GDM1 (cell line): ENCODE measurements at places on chromosomes 6 and 20.

- no peak for DNase-seq
Observed at GRCh38 chr6:136952714-136953260, 30.7 kb downstream of the SLC35D3 start.

- no peak for DNase-seq
Observed at GRCh38 chr6:113782636-113783035, 74.5 kb upstream of the MARCKS start.

DNA sequence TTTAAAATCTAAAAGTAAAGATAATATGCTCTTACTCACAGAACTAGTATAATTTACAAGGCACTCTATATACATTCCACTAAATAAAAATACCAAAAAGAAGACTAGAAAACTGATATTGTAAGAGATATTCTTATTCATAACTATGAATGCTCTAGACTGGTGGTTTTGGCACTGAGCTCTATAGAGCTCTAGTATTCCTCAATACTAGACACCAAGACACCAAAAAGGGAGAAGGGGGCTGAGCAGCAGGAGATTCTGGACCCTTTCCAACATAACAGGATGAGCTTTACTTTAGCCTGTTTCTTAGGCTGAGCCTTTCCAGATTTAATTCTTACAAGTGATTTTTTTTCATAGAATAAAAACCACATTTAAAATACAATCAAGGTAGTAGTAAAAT lies 173.6 kb downstream of the COL21A1 start:
- DNase-seq, result no peak

GRCh38 chr6:117597755-117598154 lies 4.6 kb downstream of the GOPC start:
- DNase-seq, result no peak

- DNase-seq, result no peak
Observed at GRCh38 chr20:61052195-61052750, 199.8 kb upstream of the CDH4 start.

DNA sequence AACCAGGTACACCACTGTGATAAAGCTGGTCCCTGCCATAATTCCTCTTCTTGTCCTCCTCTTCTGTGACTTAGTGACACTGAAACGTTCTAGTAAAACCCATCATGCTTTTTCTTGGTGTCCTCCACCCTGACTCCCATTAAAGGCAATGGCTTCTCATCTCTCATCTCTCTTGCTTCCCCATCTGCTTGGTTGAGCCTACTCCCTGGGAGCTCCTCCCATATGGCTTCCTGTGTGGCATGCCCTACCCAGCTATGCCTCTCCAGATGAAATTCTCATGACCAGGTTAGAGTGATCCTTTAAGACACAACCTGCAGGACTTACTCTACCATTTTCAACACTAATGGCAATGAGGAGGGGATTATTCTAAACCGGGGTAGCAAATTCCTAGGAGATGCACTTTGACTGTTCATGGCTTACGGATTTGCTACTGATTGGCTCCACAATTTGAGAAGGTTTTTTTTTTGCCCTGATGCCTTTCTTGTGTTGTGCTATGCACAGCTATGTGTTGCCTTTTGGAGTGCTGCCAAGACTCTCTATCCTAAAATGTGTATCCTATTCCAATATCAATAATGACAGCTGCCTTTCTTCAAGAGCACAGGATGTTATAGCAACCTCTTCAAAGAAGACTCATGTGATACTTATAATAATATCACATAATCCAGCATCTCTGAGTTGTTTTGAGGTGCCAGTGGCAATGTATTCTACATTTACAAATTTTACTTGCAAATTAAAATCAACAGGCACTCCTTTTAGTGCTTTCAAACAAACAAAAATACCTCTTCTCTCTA lies 6.1 kb downstream of the SIRPG start:
- no peak for DNase-seq

GRCh38 chr6:12174878-12175277 lies 115.3 kb upstream of the EDN1 start:
- no peak for DNase-seq

DNA sequence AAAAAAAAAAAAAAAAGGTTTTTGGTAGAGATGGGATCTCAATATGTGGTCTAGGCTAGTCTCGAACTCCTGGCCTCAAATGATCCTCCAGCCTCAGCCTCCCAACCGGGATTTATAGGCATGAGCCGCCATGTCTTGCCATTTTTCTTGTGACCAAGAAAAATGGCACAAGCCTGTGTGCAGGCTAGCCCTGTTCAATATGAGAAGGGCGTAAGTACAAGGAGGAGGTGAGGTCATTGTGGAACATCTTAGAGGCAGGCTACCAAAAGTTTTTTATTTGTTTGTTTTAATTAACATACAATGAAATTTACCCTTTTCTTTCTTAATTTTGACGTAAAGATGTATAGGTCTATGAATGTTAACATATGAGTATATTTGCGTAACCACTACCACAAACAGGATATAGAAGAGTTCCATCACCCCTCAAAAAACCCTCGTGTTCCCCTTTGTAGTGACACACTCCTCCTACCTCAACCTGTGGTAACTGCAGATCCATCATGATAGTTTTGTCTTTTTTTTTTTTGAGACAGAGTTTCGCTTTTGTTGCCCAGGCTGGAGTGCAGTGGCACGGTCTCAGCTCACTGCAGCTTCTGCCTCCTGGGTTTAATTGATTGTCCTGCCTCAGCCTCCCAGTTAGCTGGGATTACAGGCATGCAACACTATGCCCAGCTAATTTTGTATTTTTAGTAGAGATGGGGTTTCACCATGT lies 28.3 kb upstream of the KIF3B start:
- DNase-seq, result no peak

DNA sequence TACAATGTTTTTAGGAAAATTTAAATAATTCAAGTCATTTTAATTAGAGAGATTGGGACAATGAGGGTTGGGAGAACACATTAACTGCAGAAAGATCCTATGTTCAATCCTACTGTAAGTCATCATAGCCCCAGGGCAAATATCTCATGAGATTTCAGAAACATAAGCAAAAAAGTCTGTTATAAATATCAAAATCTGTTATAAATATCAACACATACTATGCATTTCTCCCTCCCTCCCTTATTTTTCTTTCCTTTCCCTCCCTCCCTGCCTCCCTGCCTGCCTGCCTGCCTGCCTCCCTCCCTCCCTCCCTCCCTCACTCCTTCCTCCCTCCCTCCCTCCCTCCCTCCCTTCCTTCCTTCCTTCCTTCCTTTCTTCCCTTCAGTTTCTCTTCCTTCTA lies 267.3 kb upstream of the SASH1 start:
- no peak for DNase-seq
